ENCODE measurements at places on chromosomes 3 and 15. TPM values are rescaled to one million over a fixed set of nuclear protein-coding genes. Genes with fewer than 3 reads are reported as not detected.

WDR93 gene
- 0.32 TPM for polyA plus RNA-seq

BTLA gene
- polyA plus RNA-seq = 13.2 TPM

AGBL1 gene
- 0.02 TPM for polyA plus RNA-seq

SLC51A gene
- 2.1 TPM for polyA plus RNA-seq

EXD1 gene
- 0.34 TPM for polyA plus RNA-seq

GUCA1C gene
- 0.11 TPM for polyA plus RNA-seq

CIB1 gene
- 169 TPM for polyA plus RNA-seq

SH3GL3 gene
- 2.2 TPM for polyA plus RNA-seq

CPLX3 gene
- 1.1 TPM for polyA plus RNA-seq

Measured in thymus (tissue), 14 donors.